ENCODE measurements at places on chromosomes 2 and 18. TPM values are rescaled to one million over a fixed set of nuclear protein-coding genes. Genes with fewer than 3 reads are reported as not detected.
A peak's percentile ranks its signal among the peaks of the same experiment; 100 is the strongest.

DNA sequence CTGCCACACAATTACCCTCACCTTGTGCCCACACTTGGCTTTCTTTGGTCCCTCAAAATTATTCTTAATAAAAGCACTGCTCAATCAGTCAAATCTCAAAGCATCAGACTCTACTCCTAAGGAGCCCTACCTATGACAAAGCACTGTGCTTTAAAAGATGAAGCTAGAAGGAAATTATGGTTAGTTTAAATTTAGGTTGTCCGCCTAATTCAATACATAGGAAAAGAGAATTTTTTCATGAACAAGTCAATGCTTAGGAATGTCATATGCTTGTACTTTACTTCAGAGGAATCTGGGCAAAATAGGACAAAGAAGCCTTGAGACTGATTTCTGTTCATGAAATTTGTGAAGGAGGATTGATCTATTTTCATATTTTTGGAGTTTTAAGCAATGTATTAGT, 726.4 kb upstream of the CDH2 start:
- H3K27me3 ChIP-seq: no peaks in the 10 kb centered on the region
- no peak overlapping the region for H3K27ac ChIP-seq
- H3K4me3 ChIP-seq: no peak overlapping the region
- no peaks in the 10 kb centered on the region for H3K4me1 ChIP-seq
- no peaks in the 10 kb centered on the region for H3K36me3 ChIP-seq
- DNase-seq: no peak

DNA sequence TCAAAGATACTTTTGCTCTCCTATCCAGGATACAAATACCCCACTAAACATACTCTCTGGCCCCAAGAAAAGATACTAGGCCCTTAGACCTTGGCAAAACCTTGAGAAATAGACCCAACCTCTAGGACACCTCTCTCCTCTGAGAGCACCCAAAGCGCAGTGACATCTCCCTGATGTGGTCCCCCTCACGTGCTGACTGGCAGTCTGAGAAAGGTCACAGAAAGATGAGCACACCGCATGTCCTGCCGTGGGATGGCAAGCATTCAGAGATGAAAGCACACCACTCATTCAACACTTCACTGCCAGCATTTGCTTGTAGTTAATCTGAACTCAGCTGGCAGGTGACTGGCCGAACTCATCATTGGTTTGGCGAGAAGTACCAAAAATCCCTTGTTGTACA, 6.1 kb upstream of the TBC1D8 start:
- H3K36me3 ChIP-seq: no peaks in the 10 kb centered on the region
- peaks cover 4% of the 10 kb centered on the region for H3K4me1 ChIP-seq
- no peak for DNase-seq
- no peak overlapping the region for H3K27ac ChIP-seq
- H3K4me3 ChIP-seq: no peak overlapping the region

- H3K36me3 ChIP-seq: peaks cover 9% of the 10 kb centered on the region
- H3K27ac ChIP-seq: peak overlapping the region; percentile 76
- peaks cover 49% of the 10 kb centered on the region for H3K4me1 ChIP-seq
- H3K4me3 ChIP-seq: peak overlapping the region; percentile 53
These were observed 88.2 kb downstream of the TMEM131 start for GRCh38 chr2:97907369-97908100.

The GATA6 gene
- polyA plus RNA-seq: 0.04 TPM

The FBXO36 gene
- 1.7 TPM for polyA plus RNA-seq
